ENCODE measurements at places on chromosomes 12 and 14. TPM values are rescaled to one million over a fixed set of nuclear protein-coding genes. Genes with fewer than 3 reads are reported as not detected.

DNA sequence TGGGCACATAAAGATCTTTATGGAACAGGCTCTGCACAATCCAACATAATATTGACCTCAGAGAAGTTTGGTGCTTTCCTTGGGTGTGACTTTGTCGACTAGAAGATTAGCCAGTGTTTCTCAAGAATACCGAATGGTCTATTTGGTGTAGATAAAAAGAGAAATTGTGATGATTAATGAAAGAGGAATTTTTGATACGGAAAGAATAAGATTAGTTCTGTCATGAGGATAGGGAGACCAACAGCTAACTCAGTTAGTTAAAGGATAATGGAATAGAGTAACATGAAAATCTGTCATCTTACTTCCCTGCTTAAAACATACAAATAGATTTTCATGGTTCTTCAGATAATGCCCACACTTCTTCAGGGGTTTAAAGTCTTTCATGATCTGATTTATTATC, 24.2 kb downstream of the PTPRO start:
- no peaks in the 10 kb centered on the region for H3K36me3 ChIP-seq
- H3K27ac ChIP-seq, result no peak overlapping the region
- no peaks in the 10 kb centered on the region for H3K4me1 ChIP-seq
- no peak for DNase-seq
- no peaks in the 10 kb centered on the region for H3K27me3 ChIP-seq

DNA sequence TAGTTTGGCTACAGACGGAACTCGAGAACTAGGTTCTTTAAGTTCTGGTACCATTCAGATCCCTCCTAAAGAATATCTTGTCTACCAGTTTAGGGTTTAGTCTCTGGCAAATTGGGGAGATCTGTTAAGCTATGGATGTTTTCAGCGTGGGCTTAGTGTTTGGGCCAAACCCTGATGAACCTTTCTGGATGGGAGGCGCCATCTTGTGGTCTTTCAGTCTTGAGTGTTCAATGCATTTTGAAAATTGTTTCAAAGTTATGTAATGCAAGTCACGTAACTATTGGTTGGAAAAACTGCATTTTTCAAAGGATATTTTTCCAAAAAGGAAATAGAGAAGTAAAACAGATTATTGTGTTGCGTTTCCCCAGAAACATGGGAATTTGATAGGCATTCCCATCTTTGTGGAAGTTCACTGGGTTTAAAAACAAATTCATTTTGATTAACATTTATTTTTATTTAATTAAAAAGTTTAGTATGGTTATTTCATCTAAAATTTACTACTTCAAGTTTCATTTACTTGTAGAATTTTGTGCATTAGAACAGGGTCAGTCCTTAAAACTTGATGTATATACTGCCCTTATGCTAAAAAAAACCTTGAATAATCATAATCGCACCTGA, 169.0 kb downstream of the PRIMA1 start:
- H3K4me1 ChIP-seq, result no peaks in the 10 kb centered on the region
- no peak overlapping the region for H3K27ac ChIP-seq

DNA sequence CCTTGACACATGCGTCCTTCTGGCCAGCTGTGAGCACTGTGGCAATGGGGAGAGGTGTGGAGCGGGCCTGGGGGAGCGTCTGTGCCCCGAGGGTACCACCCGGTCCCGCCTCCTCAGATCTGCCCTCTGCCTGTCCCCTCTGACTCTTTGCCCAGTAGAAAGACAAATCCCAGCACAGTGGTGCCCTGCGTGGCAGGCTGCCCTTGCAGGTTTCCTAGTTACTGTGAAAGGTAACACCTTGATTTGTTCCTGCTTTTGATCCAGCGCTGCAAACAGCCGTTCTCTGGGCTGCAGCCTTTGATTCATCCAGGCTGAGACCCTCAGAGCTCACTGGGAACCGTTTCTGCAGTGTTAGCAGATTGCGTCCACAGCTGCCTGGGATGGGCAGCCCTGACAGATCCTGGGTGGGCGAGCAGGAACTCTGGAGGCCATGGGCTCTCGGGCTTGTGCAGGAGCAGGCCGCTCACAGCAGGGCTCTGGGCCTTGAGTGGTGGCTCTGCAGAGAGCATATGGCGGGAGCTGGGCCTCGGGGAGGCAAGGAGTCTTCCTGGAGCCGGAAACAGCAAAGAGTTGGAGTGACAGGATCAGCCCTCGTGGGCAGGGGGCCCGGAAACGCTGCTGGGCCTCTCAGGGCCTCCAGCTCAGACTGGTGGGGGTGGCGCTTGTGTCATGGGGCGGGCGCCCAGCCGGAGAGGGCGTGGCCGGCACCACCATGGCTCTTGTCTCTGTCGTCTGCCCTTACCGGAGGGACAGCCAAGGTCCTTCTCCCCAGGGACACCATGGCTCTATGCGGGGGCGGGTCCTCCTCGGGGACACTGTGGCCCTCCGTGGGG, 16.6 kb downstream of the FBRSL1 start:
- H3K27ac ChIP-seq, result no peak overlapping the region
- H3K4me1 ChIP-seq, result peaks cover 85% of the 10 kb centered on the region
- H3K4me3 ChIP-seq, result no peak overlapping the region

DNA sequence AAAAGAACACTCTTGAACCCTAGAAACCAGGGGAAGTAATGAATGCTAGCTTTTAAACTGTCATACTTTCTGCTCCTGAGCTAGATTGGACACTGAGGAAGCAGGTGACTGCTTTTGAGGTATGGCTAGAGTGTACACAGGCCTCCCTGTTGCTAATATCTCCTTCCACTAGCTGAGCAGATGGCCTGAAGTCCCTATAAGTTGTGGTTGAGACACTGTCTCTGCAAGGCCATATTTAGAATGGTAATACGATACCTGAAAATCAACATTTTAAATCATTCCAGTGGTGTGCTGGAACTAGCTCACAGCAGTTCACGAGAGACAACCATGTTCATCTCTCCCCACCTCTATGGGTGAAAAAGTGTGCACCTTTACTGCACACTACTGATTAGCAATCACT, 46.4 kb upstream of the BMP4 start:
- DNase-seq, result no peak
- no peaks in the 10 kb centered on the region for H3K36me3 ChIP-seq
- H3K4me3 ChIP-seq, result no peak overlapping the region
- no peak overlapping the region for H3K27ac ChIP-seq

Gene HOXC10
- total RNA-seq, result 6.1 TPM

Gene ZC2HC1C
- total RNA-seq, result 0.78 TPM

Measured in tibial nerve (tissue), 4 donors.